Fibroblast of skin of back (primary cell): ENCODE measurements at places on chromosomes 5 and 9.

- no peak for DNase-seq
Observed at GRCh38 chr5:61416420-61416819, 84.4 kb downstream of the ZSWIM6 start.

DNA sequence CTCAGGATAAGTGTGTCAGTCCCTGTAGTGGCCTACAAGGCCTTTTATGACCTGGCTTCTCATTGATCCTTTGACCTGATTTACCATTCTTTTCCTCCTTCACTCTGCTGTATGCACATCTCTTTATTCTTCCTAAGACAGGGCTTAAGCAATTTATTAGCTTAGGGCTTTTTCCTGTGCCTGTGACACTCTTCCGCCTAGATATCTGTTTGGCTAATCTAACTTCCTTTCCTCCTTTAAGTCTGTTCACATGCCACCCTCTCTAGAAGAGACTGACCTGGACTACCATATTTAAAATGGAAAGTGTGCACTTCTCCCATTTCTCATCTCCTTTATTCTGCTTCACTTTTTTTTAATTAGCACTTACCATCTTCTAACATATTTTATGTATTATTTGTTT, 29.1 kb downstream of the FOCAD start:
- no peak for DNase-seq

GRCh38 chr9:20495098-20495497, 127.2 kb downstream of the MLLT3 start:
- no peak for DNase-seq

GRCh38 chr9:123174079-123174478, 94.3 kb downstream of the STRBP start:
- DNase-seq = no peak
